ENCODE measurements at places on chromosomes 4 and X.

- DNase-seq, result no peak
Observed at GRCh38 chrX:38009641-38010040, 3.3 kb downstream of the SYTL5 start.

DNA sequence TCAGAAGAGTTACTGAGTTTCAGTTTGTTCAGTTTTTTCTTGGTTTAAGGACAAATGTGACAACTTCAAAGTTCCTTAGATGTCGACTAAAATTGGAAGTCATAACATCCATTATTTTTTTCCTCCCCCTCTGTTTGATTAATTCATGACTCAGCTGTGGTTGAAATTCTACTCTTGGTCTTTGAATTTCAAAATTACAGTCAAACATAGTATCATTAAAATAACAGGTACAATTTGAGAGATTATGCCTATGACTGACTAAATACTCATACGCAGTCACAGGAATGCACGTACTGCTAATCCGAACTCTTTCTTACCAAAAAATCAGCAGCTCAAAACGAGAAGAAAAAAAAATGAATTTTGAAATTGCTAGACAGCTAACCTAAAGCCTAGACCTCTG lies 1434.8 kb downstream of the RAPGEF2 start:
- DNase-seq, result no peak

GRCh38 chr4:1654216-1654955 lies 29.7 kb downstream of the FAM53A start:
- no peak for DNase-seq

GRCh38 chr4:85929961-85930665 lies 429.7 kb downstream of the MAPK10 start:
- peak; percentile 43 for DNase-seq

DNA sequence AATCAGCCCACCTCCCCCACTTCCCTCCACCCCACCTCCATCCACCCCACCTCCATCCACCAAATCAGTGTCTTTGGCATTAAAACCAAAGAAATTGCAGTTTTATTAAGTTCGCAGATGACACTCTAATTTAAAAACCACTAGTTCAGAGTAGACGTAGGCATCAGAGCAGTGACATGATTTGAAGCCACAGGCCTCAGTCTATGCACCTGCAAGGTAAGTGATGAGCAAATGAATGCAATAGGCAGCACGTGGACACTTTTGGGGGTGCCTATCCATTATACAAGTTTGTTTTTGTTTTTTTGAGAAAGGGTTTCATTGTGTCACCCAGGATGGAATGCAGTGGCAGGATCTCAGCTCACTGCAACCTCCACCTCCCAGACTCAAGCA lies 88.0 kb upstream of the TRIM2 start:
- no peak for DNase-seq

DNA sequence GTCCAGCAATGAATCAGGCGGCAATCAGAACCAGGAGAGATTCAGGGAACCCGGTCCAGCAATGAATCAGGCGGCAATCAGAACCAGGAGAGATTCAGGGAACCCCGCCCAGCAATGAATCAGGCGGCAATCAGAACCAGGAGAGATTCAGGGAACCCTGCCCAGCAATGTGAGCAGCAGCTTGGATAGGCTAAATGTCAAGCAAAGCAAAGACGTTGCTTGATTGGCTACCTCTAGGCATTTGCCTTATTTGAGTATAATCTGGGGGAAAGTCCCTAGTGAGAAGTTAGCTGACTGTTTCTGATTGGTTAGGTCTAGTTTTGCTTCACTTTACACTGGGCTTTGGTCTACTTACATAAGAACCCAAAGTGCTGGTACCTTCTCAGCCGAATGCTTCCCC lies 1212.2 kb upstream of the TENM3 start:
- peak; percentile 28 for DNase-seq

DNA sequence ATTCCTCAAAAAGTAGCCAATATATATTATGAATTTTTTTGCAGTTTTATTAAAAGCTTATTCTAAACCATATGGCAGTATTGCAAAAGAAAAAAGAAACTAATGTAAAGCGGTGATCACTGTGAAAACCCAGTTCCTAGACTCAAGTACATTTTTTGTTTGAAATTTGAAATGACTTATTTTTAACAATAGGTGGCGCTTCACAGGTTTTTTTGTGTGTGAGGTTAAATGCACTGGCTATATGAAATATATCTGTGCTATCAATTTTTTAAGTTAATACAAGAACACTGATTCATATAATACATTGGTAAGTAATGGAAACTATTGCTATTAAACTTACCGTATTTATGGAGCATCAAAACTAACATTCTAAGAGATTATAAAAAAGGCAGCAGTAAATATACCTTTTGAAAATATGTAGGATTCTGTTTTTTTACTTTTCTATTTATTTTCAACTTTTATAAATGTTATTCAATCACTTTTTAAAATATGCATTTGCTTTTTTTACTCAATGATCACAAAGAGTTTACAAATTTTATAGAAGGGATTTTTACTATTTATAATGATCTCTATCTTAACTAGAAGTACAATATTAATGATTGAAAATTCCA lies 5.6 kb upstream of the SPRY1 start:
- no peak for DNase-seq

DNA sequence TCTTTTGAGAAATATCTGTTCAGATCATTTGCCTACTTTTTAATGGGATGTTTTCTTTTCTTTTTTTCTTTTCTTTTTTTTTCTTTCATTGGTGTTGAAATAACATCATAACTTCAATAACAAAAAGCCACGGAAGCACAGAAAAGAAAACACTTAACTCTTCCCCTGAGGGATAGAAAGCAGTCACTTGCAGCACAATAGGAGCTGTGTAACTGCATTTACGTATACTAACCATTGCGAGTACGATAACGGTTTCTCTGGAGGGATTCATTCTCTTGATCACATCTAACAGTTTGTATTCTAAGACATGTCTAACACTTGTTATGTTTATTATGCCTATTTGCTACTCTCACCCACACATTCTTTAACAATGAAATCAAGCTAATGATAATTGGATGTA lies 27.3 kb downstream of the C4orf46 start:
- DNase-seq, result no peak

DNA sequence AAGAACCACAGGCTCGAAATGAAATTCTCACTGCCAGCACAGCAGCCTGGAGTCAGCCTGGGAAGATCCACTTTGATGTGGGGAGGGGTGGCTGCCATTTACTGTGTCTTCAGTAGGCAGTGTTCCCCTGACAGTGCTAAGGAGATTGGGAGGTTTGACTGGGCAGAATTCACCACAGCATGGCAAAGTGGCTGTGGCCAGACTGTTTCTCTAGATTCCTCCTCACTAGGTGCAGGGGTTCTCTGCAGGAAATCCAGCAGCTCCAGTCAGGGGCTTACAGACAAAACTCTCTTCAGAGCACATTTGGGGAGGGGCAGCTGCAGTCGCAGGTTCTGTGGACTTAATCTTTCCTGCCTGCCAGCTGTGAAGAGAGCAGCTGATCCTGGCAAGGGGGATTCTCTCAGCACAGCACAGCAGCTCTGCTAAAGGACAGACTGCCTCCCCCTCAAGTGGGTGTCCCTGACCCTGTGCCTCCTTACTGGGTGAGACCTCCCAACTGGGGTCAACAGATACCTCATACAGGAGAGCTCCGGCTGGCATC lies 1174.0 kb downstream of the RAPGEF2 start:
- no peak for DNase-seq

GRCh38 chr4:6334203-6334887 lies 64.7 kb downstream of the WFS1 start:
- DNase-seq, result no peak

GRCh38 chr4:145012841-145013240 lies 85.2 kb downstream of the ANAPC10 start:
- peak; percentile 26 for DNase-seq

DNA sequence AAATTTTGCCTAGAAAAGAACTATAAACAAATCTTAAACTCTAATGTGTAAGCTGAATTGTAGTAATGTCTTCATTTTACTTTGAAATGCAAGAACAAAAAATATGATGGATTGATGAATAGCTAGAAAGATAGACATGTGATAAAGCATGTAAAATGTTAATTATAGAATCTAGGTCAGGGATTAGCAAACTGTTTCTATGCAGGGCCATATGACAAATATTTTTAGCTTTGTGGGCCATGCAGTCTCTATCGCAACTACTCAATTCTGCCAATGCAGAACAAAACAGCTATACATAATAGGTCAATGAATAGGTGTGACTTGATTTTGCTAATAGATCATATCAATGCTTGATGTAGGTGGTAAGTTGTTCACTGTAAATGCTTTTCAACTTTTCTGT lies 75.3 kb downstream of the TBCK start:
- DNase-seq, result no peak

GRCh38 chrX:32155044-32155638 lies 1056.2 kb downstream of the DMD start:
- no peak for DNase-seq

DNA sequence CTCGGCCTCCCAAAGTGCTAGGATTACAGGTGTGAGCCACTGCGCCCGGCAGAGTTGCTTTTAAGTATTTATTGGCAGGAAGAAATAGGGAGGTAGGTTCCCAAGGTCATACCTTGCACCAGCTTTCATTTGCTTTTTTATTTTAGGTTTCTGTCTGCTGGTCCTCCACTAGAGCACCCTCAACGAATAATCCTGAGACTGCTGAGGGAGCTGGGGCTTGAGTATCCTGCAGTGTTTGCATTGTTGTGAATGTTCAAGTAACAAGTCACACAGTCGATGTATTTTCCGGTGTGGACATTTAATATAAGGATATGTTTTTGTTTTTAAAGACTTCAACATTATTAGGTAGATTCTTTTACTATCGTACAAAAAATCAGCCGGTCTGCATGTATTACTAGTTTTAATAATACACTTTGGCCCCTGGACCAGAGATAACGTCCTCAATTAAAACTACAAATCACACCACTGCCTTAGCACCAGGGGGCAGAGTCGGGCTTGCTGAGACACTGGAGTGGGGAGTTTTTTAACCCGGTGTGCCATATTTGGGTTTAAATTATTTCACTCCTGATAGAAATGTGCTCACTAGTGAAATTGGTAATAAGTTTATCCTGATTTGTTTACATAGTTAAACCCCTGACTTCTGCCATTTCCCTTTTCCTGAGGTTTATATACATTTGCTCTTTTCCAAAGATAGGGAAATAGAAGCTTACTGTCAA lies 11.6 kb downstream of the SMIM20 start:
- DNase-seq, result no peak

DNA sequence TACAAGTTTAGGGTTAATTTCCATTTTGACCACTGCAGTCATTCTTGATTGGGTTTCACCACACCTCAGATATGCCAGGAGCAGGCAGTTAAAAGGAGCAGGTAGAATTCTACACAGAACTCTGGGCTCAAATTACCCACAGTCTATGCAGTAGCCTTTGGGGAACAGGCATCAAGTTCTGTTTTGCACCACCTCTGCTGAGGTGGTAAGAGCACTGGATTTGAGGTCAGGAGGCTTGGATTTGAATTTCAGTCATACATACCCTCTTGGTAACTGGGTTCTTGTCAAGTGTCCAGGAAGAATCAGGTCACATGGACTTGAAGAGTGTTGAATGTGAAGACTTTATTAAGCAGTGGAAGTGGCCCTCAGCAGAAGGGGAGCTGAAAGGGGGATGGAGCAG lies 40.4 kb upstream of the PGK1 start:
- DNase-seq, result no peak

GRCh38 chr4:39046249-39046648 lies 14.0 kb upstream of the TMEM156 start:
- peak; percentile 37 for DNase-seq

DNA sequence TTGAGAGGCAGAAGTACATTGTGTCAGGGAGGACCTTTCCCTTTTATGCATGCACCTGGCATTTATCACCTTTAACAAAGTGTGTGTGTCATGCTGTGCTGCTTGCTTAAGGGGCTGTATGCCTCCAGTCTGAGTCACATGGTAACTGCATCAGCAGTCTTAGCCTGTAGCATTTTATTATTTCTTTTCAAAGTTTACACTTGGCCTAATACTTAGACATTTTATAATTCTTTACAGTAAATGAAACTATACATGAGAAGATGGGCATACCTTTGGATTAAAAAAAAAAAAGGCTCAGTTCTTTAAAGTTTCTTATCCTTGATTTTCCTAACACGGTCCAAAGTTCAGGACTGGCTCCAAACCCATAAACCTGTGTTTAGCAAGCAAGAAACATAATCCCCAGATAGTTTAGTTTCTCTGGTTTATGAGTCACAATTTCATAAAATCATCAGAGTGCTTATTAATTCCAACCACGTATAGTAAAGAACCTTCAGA lies 14.6 kb downstream of the NPNT start:
- no peak for DNase-seq

DNA sequence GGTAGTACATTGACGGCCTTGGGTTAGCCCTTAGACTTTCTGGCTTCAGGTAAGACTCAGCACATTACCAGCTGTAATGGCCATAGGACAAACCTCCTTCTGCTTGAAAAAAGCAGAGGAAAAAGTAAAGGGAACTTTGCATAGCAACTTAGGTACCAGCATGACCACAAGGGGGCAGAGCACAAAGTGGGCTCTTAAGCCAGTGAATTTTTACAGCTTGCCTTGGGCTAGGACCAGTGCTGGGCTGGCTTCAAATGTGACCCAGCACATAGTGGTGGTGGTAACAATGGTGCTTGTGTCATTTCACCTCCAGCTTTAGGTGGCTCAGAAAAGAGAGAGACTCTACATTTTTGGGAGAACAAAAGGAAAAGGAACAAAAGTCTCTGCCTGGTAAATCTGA lies 66.1 kb downstream of the KLHL4 start:
- DNase-seq, result no peak

- DNase-seq, result no peak
Observed at GRCh38 chr4:61511716-61512488, 311.8 kb downstream of the ADGRL3 start.

- peak; percentile 62 for DNase-seq
Observed at GRCh38 chr4:110483516-110483915, 7.6 kb downstream of the ENPEP start.

- no peak for DNase-seq
Observed at GRCh38 chrX:109880629-109881028, 122.3 kb upstream of the TMEM164 start.

DNA sequence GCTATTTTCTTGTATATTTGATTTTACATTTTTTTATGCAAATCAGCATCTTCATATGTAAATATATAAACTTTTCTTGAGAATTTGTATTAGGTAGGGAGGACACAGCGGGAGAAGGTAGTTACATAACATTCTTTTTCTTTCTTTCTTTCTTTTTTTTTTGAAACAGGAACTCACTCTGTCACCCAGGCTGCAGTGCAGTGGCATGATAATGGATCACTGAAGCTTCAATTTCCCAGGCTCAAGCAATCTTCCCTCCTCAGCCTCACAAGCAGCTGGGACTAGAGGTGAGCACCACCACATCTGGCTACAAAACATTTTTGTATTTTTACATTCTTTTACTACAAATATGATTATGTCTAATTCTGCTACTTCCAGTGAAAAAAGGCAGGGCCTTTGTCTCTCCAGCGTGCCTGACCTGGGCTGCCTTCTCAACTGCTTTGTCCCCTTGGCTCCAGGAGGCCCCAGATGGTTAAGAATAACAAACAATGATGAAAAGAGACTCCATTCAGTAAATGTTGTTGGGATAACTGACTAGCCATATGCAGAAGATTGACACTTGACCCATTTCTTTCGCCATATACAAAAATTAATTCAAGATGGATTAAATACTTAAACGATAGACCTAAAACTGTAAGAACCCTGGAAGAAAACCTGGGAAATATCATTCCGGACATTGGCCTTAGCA lies 46.5 kb upstream of the FAT4 start:
- DNase-seq, result no peak

GRCh38 chr4:1192493-1193205 lies 20.3 kb upstream of the SPON2 start:
- no peak for DNase-seq

GRCh38 chr4:155973639-155974475 lies 20.2 kb upstream of the CTSO start:
- DNase-seq, result peak; percentile 23

- DNase-seq, result no peak
Observed at GRCh38 chrX:39322496-39322895, 521.2 kb downstream of the MID1IP1 start.

Data from RCC 7860 (cell line).